ENCODE measurements at places on chromosomes 5 and 9.

DNA sequence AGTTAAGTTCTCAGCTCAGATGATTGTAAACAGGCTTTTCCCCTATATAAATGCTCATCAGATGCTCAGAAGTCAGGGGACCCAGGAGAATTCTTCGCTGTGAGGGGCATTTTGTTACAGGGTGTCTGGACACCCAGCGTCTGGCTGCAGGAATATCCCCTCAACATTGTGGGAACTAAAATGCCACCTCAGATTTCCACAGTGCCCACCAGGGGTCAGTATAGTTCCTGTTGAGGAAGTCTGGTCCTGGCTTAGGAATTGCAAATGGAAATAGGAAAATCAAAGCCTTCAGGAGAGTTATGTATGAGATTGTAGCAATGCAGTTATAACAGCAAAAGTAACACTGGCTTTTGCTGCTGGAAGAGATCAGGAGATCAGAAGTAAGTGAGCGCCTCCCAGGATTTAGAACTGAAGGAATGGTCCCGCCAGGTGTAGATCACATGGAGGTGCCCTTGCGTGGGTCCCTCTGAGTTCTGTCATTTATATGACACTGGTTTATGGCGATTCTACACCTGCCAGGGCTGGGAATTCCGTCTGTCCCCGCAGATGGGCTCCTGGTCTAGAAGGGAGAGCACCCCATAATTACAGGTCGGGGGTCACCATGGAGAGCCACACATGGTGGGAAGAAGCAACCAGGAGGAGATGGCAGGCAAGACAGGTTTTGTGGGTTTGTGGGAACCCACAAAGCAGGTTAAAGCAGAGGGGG is 47.1 kb upstream of the CTSL start:
- DNase-seq: peak; percentile 47

GRCh38 chr9:6014670-6015270 is 654 bp downstream of the RANBP6 start:
- peak; percentile 36 for DNase-seq

- DNase-seq: no peak
Observed at GRCh38 chr9:124272979-124273378, 15.2 kb downstream of the NEK6 start.

DNA sequence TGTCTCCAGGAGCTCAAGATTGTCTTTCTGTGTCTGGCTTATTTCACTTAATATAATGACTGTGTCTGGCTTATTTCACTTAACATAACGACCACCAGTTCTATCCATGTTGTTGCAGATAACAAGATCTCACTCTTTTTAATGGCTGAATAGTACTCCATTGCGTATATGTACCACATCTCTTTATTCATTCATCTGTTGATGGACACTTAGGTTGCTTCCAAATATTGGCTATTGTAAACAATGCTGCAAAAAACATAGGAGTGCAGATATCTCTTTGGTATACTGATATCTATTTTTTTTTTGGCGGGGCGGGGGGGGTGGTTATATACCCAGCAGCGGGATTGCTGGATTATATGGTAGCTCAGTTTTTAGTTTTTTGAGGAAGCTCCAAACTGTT is 45.5 kb downstream of the FER start:
- no peak for DNase-seq

GRCh38 chr5:142878111-142878510 is 107.9 kb downstream of the ARHGAP26 start:
- no peak for DNase-seq

DNA sequence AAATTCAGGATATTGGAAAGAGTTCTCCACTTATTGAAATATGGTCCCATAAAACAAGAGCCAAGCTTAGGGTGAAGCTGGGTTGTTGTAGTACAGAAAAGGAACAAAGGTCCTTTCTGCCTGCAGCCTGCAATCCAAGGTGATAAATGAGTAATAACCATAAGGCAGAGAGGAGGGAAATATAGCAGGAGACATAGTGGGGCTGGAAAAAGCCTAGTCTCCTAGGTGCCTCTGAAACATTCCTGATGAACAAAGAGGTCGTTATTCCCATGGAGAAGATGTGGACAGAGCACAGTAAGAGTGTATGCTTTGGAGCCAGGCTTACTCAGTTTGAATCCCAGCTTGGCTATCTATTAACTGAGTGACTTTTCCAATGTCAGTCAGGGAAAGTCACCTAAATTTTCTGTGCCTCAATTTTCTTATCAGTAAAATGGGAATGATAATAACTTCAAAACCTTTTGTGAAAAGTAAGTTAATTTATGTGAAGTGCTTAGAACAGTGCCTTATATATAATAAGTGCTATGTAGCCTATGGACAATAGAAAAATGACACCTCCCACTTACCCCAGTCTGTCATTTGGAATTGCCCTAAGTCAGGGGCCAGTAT is 110.8 kb upstream of the GRIN3A start:
- DNase-seq: no peak

DNA sequence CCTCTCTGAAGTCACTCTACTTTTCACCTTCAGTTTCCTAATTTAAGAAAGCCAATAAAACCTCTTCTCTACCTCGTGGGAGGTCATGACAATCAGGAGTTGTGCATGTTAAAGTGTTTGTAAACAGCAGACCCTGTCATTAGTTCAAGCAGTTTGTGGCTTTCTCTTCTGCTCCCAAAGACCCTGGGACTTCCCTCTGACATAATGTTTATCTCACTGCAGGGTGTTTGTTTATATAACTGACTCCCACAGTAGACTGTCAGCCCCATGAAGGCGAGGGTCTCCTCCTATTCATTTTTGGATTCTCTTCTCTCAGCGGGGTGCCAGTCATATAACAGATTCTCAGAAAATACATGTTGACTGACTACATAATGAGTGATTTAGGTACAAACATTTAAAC is 360.0 kb upstream of the ZNF462 start:
- DNase-seq: no peak

- DNase-seq: no peak
Observed at GRCh38 chr5:67334373-67334772, 137.8 kb upstream of the CD180 start.

DNA sequence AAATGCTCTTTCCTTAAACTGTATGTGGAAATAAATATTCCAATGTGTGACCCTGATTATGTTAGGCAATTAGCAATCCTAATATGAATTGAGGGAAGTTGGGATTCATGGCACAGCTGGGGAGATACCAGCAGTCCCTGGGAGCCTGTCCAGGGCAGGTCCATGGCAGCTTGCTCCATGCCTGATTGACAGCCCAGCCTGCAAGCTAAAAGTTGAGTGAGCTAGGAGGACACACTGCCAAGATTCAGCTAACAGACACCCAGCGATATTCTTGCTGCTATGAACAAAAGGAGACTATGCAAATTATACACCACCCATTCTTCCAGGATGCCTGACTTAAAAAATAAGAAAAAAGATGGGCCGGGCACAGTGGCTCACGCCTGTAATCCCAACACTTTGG is 6.2 kb downstream of the TGFBI start:
- no peak for DNase-seq

GRCh38 chr9:102778746-102779145 is 216.4 kb upstream of the CYLC2 start:
- no peak for DNase-seq

DNA sequence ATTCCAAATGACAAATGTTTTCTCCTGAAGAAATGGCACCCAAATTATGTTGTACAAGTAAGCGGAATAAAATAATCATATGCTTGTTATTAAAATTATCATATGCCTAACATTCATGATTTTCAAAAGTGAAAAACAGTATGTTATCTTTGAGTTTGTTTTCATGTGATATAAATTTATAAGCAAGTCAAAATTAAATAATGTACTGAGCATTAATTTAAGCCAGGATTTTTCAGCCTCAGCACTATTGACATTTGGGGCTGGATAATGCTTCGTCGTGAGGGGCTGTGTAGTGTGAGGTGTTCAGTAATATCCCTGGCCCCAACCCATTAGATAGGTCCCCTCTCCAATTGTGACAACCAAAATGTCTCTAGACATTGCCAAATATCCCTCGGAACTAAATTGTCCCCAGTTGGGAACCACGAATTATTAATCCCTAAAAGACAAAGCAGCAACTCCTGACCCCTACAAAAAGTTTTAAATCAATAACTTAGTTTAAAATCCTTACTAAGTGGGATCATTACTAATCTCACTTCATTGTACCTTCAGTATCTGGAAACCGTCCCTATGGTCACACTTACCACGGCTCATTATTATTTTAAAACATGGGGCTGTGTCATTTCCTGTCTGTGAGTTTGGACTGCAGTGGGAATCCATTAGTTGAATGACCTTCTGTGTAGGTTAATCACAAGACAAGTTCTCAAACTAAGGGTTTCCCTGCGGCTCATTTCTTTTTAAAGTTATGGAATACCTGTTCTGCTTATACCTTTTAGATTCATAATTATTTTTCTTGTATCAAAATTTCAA is 1.3 kb upstream of the NNT start:
- no peak for DNase-seq

GRCh38 chr9:37852222-37852621 is 51.6 kb downstream of the DCAF10 start:
- DNase-seq: no peak

- DNase-seq: no peak
Observed at GRCh38 chr5:83026516-83026915, 50.7 kb downstream of the TMEM167A start.

DNA sequence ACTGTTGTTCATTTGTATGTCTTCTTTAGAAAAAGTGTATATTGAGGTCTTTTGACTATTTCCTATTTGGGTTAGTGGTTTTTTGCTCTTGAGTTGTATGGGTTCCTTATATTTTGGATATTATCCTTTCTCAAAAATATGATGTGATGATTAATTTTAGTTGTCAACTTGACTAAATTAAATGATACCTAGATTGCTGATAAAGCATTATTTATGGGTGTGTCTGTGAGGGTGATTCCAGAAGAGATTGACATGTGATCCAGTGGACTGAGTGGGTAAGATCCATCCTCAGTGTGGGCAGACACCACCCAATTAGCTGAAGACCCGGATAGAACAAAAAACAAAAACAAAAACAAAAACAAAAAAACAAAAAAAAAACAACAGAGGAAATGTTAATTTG is 115.1 kb upstream of the KIF2A start:
- DNase-seq: no peak

DNA sequence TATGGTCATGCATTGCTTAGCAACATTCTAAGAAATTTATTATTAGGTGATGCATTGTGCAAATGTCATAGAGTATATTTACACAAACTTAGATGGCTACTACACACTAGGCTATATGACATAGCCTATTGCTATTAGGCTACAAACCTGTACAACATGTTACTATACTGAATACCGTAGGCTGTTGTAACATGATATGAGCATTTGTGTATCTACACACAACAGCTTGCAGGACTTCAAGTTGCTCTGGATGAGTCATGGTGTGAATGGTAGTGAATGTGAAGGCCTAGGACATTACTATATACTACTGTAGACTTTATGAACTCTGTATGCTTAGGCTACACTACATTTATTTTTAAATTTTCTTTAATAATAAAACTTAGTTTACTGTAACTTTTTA is 107.2 kb upstream of the MAMDC2 start:
- no peak for DNase-seq

DNA sequence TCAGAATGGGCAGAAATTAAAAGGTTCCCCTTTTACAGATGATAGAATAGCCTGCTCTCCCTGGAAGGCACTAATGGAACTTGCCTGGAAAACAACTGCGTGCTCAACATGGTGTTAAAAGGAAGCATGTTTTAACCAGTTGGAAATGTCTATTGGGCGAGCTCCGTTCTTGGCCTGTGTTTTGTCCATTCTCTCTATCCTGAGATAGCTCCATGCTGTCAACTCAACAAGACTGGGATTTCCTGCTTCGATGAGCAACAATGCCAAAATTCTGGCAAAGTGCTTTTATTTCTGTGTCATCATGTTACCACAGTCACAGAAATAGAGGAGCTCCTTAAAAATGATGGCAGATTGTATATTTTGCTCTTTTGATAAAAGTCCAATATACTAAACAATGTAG is 198.3 kb downstream of the PLK2 start:
- DNase-seq: no peak

- no peak for DNase-seq
Observed at GRCh38 chr5:52255308-52255707, 532.4 kb upstream of the ITGA1 start.

GRCh38 chr9:115359017-115359780 is 241.2 kb upstream of the TNC start:
- DNase-seq: no peak

GRCh38 chr5:82277613-82277986 is 554 bp downstream of the RPS23 start:
- no peak for DNase-seq

- DNase-seq: no peak
Observed at GRCh38 chr9:135552698-135553171, 6.8 kb downstream of the OBP2A start.

GRCh38 chr5:76389513-76390154 is 13.5 kb upstream of the IQGAP2 start:
- no peak for DNase-seq

GRCh38 chr5:107778647-107779046 is 107.9 kb upstream of the EFNA5 start:
- DNase-seq: no peak

- no peak for DNase-seq
Observed at GRCh38 chr5:137561608-137562007, 62.5 kb upstream of the SPOCK1 start.

DNA sequence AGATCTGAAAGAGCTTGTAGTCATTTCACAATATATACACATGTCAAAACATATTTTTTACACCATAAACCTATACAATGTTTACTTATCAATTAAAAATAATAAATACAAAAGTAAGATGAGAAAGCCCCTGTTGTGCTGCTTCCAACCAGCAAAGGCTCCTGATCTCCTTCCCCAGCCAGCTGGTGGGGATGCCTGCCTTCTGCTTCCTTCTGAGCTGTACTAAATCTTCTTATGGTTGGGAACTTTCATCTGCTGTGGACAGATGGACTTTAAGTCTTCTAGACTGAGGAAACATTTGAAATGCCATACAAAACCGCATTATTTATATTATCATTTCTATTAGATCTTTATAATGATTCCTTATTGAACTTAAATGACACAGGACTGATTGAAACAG is 745.3 kb upstream of the CHD1 start:
- DNase-seq: no peak

DNA sequence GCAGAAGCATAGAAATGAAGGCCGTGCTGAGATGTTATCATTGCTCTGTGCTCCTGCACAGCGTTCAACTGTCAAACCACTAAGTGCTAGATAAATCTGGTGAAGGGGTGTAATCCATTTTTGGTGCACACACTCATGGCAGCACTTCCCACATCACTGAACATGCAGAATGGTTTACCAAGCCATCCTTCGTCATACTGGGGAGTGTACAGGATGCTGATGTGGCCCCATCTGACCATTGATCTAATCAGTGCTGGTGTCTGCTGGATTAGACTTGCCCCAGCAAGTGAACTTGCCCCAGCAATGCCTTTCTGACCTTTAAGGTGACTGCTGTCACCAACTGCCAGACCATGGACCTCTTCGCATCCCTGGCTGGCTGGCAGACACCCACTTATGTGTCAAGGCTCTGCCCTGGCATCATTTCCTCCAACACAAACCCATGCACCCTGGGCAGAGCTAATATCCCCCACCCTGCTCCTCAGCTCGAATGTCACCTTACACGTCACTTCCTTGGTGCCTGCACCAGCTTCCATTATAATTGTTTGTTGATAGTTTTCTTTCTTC is 4.2 kb upstream of the SEMA4D start:
- no peak for DNase-seq

All from stimulated activated CD4-positive, alpha-beta T cell treated with anti-CD3 and anti-CD28 coated beads, Interleukin-4, amount 100 ng/mL, for 24 hours (primary cell).